Cardiac muscle cell (in vitro differentiated cells and primary cell): ENCODE measurements at places on chromosomes 16 and 17. TPM values are rescaled to one million over a fixed set of nuclear protein-coding genes. Genes with fewer than 3 reads are reported as not detected.

Gene NEUROD2
- polyA plus RNA-seq: not detected in 2 replicates

Gene ANKS4B
- not detected in 2 replicates for polyA plus RNA-seq

Gene TNK1
- polyA plus RNA-seq: 2.9 and 4.3 TPM in 2 replicates

Gene KIFC3
- 24.8 and 33.0 TPM in 2 replicates for polyA plus RNA-seq

Gene C17orf100
- polyA plus RNA-seq: 7.1 and 8.2 TPM in 2 replicates

Gene CTRB1
- polyA plus RNA-seq: 0.22 and 1.1 TPM in 2 replicates

Gene HEXIM2
- polyA plus RNA-seq: 14.5 and 22.3 TPM in 2 replicates

Gene ZFPM1
- 7.6 and 8.3 TPM in 2 replicates for polyA plus RNA-seq

Gene LRRC75A
- polyA plus RNA-seq: 9.0 and 9.1 TPM in 2 replicates

Gene GLIS2
- polyA plus RNA-seq: 10.3 and 15.4 TPM in 2 replicates

Gene PRAC1
- polyA plus RNA-seq: not detected in 2 replicates

Gene MYL11
- polyA plus RNA-seq: 0.69 and 5.5 TPM in 2 replicates

Gene SLC7A6
- polyA plus RNA-seq: 11.5 and 17.1 TPM in 2 replicates

Gene COIL
- 16.3 and 23.3 TPM in 2 replicates for polyA plus RNA-seq

Gene MYH13
- polyA plus RNA-seq: not detected in 2 replicates
